ENCODE measurements at places on chromosomes 2 and 18.

- DNase-seq: no peak
Measured at GRCh38 chr18:4433717-4434116, 21.4 kb downstream of the DLGAP1 start.

DNA sequence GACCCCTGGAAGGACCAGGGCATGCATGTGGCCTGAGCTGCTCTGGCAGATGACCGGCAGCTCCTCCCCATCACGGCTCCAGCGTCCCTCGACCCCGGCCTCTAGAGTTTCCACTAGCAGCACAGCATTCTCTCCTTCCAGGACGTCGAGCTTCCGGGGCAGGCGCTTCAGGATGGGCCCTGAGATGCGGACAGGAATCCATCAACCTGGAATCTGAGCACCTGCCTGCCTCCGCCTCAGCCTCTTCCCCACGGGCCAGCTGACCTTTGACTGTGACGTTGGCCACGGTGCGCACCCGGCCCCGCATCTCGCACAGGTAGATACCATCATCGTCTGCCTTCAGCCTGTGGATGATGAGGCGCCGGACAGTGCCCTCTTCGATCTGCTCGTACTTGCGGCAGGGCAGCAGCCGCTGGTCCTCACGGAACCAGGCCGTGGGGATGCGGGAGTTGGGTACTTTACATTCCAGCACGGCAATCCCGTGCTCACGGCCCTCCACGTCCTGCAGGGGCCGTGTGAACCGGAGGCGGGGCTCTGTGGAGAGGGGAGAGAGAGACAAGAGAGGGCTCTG is 3.5 kb downstream of the OBSL1 start:
- DNase-seq: no peak

DNA sequence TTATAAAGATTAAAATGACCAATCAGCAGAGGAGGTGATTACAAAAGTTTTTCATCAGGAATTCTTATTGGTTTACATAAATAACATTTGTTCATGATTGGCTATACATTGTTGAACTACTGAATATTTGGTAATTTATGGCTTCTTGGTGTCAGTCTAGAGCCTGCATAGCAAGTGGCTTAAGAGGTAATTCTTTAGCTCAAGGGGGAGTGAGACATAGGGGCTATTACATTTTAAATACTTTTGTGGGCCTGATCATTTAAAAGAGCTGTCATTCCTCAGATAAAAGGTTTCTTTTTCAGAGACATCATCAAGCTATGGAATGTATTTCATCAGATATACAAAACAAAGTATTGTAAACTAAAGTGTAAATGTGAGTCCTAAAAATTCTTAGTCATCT is 373.8 kb downstream of the EPHA4 start:
- DNase-seq: no peak

- no peak for DNase-seq
Measured at GRCh38 chr18:12336887-12337286, 28.8 kb downstream of the TUBB6 start.

DNA sequence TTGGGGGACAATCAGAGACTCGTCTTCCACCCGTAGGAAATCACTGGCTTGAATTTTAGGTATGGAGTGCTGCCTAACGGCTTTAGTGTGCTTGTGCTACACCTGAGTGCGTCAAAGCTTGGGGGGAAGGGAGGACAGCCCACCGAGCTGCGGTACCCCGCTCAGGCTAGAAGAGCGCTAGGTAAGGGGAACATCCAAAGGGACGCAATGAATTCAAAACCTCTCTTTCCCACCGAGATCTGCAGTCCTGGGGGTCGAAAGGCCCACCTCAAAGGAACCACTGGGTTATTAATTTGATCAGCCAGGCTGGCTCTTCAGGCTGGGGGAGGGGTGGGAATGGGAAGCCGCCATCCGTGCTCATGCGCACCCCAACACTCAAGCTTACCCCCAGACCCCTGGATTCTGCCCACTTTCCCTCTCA is 2.7 kb downstream of the EPHA4 start:
- DNase-seq: no peak

- DNase-seq: peak; percentile 99
Measured at GRCh38 chr18:12947285-12948049, at the start of gene SEH1L. Gene SEH1L, plus strand, starts transcription at chr18:12948011. Its CDS starts 111 bp downstream, at chr18:12948122.

DNA sequence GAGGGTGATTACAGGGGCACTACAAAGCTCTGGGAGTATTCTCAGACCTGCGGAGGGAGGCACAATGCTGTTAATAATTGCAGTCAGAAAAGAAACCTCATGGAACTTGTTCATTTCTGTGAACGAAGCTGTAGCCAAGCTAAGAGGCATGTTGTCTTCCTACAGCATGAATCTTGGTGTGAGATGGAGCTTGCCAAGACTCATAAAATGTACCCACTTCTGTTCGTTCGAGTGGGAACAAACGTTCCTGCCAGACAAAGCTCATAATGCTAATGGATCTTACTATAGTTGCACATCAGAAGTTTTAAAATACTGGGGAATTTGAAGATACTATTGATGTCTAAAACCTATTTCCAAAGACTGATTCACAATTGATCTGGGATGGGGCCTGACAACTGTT is 489.1 kb downstream of the ZEB2 start:
- no peak for DNase-seq

- no peak for DNase-seq
Measured at GRCh38 chr2:47119001-47119400, 36.1 kb downstream of the STPG4 start.

- no peak for DNase-seq
Measured at GRCh38 chr2:152050915-152051314, 47.9 kb downstream of the CACNB4 start.

DNA sequence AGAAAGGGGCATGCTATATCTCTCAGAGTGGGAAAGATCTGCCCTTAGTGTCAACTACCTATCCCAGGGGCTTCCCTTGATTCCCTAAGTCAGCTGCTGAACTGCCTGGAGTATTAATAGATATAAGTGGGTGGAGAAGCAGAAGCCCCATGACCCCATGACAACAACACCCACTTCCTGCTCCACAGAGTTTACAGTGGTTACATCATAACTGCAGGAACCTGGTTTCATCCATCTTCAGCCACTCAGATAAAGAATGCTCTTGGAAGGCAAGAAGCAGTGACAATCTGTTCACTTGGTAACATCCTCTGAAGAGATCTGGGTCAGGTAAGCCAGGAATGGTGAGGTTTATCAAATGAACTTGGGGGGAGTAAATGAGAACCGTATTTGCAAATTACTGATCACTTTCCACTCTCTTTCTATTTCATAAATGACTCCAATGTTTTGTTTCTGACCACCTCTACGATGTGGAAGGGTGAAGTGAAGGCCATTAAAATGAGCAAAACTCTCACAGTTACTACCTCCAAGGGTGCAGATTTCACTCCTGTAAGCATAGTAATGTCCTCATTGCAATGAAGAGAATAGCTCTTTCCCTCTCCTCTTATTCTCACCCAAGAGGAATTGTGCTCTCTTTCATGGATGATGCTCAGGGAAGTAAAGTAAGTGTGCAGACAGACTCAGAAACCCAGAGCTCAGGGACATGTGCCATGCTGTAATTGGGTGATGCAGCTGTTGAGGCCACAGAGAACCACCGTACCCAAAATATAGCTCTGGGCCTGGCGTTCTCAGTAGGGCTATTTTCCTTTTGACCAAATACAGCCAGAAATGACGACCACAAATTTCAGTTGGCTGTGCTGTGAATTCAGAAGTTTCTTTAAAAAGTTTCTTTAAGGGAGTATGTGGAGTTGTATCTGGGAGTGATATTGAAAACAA is 192.8 kb upstream of the APCDD1 start:
- no peak for DNase-seq

- no peak for DNase-seq
Measured at GRCh38 chr2:238518172-238518820, 91.6 kb downstream of the ASB1 start.

DNA sequence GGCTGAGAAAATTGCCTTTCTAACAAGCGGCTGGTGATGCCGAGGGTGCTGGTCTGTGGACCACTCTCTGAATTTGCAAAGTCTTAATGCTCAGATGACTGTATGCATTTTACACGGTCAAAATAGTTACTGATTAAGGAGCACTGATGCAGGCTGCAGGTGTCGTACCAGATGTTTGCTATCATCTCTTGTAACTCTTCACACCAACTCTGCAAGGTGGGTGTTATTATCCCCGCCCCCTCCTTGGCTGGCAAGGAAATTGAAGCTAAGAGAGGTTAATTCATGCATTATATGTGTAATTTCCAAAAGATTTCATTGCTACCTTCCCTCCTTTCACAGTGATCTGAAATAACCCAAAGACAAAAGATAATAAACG is 13.0 kb upstream of the LBH start:
- no peak for DNase-seq

DNA sequence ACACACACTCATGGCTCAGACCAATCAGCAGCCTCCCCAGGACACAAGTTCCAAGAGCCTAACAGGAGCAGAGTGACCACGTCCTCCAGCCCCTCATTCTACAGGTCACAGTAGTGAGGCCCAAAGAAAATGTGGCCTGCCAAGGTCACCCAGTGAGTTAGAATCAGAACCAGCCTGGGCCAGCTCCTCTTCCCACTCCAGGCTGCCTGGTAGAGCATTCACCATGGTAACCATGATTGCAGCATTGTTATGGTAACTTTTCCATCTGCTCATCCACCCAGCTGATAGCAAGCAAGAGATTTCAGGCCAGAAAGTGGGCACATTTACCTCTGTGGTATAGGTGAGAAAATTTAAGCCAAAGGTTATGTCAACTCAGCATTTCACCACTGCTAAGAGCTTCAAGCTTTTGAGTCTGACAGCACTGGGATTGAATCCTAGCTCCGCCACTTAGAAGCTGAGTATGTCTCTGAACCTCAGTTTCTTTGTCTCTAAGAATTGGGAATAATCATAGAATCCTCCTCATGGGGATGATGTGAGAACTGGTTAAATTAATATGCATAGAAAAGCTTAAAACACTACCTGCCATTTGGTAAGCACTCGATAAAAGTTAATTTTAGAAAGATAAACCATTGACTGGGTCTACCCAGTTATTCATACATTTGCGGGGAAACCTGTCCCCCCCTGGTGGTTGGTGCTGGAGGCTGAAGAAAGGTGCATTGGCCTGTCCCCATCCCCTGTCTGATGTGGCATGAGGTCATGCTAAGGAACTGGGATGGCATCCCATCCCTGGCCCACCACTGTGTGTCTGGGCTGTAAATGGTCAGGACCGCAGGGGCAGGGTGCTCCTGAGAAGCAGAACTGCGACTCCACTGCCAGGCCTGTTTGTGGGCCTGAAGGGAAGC is 181.5 kb downstream of the KLHL29 start:
- DNase-seq: no peak

DNA sequence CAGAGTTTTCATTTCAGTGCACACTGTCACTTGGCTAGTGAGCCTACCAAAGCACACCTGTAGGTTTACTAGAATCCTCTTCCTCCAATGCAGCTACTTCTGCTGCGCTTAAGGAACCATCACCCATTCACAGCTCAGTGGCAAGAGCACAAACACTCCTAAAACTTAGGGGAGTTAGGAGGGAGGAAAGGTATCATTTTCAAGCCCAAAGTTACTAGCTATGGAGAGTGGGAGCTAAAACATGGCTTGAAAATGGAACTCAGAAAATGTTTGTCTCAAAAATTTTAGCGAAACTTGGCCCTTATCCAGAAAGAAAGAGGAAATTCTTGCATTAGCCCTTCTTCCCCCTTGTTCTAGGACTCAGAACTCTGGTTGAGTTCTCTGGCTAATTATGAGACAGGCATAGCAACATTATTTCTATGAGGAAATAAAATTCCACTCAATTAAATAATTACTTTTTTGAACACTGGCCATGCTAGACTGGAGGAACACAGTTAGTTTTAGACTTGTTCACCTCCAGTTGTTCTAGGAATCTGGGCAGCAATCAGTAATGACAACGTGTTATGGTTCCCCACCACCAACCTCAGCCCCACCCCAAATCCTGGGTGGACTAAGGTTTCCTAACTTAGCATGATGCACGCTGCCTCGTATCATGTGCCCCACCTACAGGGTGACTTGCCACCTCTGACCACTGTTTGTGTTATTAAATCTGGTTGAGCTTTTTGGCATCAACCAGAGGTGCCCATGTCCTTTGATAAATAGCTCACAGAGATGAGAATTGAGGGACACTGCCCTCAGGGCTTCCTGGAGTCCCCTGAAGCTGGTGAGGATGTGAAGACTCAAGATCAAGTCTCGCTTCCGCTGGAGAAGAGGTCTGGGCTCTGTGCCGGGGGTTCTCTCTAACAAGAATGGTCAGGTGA is 32.8 kb downstream of the LPIN2 start:
- no peak for DNase-seq

DNA sequence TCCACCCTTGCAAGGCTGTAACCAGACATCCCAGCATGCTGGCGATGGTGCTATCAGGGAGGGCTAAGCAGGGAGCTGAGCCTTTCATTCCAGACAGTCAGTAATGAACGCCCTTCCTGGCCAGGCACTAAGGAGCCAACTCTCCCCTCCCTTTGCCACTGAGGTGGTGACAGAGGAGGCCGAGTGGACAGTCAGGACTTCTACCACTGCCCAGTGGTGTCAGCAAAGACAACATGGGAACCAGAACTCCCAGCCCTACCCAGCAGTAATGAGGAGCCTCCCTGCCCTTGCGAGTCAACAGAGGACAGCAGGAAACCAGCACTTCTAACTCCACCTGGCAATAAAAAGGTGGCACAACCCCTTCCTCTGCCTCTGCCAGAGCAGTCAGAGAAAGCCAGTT is 68.6 kb downstream of the ZAP70 start:
- no peak for DNase-seq

- no peak for DNase-seq
Measured at GRCh38 chr2:191296083-191297006, 51.1 kb downstream of the MYO1B start.

- DNase-seq: no peak
Measured at GRCh38 chr2:156405586-156405985, 30.6 kb upstream of the GPD2 start.

- no peak for DNase-seq
Measured at GRCh38 chr2:39942950-39943349, 163.9 kb upstream of the THUMPD2 start.

GRCh38 chr2:240972636-240973521 is 25.5 kb upstream of the SNED1 start:
- DNase-seq: peak; percentile 32

DNA sequence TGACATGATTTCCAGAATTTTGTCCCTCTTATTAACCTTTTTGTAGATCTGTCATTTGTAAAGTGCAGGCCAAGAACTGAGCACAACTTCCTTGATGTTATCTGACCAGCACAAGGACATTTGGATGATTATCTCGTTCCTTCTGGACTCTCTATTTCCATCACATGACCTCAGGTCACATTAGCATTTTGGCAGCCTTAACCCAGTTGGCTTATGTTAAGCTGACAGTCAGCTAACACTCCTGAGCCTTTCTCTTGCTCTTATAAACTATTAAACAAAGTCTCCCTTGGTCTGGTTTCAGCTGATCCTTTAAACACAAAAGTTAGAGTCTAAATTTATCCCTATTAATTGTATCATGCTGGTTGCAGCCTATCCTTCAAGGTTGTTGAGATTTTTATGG is 167.2 kb upstream of the RBBP8 start:
- DNase-seq: no peak

DNA sequence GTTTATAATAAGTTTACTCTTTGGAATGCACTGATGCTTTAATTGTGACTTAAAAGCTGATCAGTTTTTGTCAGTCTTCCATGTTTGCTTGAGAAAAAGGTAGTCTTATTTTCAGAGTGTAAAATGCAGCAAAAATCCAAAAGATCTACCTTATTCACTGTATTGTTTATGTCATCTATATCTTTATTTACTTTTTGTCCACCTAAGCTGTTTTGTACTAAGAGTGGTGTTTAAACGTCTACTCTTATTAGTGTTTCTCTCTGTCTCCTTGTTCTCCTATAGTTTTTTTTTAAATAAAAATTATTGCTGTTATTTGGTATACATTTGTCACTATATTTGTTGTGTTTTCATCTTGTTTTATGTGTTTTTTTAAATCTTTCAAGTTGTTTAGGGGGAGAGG is 50.4 kb downstream of the VRK2 start:
- DNase-seq: no peak
